ENCODE measurements at places on chromosomes 13 and 19.

- DNase-seq: no peak
Measured at GRCh38 chr13:93086329-93086728, 140.3 kb upstream of the GPC6 start.

- no peak for DNase-seq
Measured at GRCh38 chr13:83453300-83453699, 429.0 kb downstream of the SLITRK1 start.

GRCh38 chr13:37769545-37769944 lies 100.0 kb downstream of the TRPC4 start:
- no peak for DNase-seq

GRCh38 chr13:46032341-46032740 lies 20.2 kb downstream of the ZC3H13 start:
- no peak for DNase-seq

GRCh38 chr13:109787135-109787954 lies 962 bp upstream of the IRS2 start:
- peak; percentile 57 for DNase-seq

- no peak for DNase-seq
Measured at GRCh38 chr13:25727250-25727649, 324.6 kb downstream of the SHISA2 start.

DNA sequence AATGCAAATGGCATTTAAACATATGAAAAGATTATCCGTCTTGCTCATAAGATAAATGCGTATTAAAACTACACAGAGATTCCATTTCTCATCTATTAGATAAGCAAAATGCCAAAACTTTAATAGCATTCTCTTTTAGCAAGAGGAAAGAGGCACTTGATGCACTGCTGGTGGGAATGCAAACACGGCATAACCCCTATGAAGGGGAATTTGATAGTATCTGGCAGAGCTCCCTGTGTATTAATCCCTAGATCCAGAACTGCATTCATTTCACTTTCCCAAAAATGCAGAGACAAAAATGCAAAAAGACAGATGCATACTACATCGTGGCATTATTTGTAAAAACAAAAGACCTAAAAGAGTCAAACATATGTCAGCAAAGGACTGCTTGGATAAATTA lies 193.6 kb upstream of the STARD13 start:
- no peak for DNase-seq

DNA sequence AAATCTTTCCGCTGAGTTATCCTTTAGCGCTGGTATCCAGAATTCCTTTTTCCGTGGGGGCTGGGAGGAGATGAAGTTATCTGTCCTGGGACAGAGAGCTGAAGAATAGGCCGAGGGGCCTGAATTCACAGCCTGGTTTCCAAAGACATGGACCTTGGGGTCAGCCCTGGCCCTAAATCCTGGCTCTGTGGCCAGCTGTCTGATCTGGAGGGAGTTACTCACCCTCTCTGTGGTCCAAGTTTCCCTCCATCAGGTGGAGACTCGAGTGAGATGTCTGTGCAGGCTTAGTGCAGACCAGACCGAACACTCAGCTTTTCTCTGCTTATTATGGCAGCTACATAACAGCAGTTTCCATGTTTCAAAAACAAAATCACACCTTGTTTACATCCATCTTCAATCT lies 59.6 kb downstream of the CDADC1 start:
- no peak for DNase-seq

GRCh38 chr19:1241417-1242095 lies at the start of gene ATP5F1D:
ATP5F1D (plus strand) TSS chr19:1241751; CDS start chr19:1241851, 100 bp downstream.
- peak; percentile 51 for DNase-seq

- DNase-seq: no peak
Measured at GRCh38 chr13:49292742-49293486, 45.2 kb downstream of the CDADC1 start.

- DNase-seq: no peak
Measured at GRCh38 chr19:32828139-32828538, 41.4 kb downstream of the SLC7A9 start.

DNA sequence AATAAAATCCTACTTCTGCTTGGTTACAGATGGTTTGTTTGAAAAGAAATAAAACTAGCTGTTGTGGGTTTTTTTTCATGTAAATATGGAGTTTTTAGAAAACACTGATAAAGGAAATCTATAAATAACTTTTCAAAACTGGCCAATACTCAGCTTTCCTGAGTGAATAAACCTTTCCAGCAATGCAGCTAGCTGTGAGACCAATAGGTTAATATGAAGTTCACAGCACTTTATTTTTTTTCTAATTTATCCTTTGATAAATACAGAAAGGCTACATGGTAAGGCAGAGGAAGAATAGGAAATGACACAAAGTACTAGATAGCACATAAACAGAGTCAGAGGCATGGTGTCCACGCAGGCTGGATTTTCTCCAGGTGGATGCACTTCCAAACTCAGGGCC lies 154.0 kb downstream of the COG6 start:
- no peak for DNase-seq

- DNase-seq: peak; percentile 21
Measured at GRCh38 chr19:46014941-46015686, 7.7 kb downstream of the PGLYRP1 start.

DNA sequence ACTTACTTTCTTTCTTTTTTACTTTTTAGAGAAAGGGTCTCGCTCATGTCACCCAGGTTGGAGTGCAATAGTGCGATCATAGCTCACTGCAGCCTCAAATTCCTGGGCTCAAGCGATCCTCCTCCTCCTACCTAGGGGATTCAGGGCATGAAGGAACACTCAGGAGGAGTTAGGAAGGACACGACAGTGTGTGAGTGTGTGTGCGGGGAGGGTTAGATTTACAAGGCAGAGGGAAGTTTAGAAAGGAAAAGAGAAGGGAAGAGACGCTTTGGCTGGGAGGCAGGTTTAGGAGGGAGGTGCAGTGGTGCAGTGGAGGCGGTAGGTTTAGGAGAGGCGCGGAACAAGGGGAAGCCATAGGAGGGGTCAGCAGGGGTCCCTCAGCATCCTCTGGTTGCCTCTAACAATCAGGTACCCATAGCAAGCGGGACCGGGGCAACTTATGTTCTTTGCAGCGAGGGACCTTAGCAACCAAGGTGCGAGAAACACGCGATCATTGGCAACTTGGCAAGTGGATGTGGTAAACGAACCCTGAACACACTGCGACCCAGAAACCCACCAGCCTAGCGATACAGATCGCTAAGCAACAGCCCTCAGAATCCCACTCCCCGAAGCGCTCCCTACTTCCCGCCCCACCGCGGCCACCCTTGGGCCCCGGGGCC lies 501 bp downstream of the SIRT2 start:
- no peak for DNase-seq

- DNase-seq: no peak
Measured at GRCh38 chr13:73829416-73829815, 304.8 kb downstream of the KLF12 start.

GRCh38 chr13:48891586-48891985 lies 84.1 kb upstream of the FNDC3A start:
- no peak for DNase-seq

DNA sequence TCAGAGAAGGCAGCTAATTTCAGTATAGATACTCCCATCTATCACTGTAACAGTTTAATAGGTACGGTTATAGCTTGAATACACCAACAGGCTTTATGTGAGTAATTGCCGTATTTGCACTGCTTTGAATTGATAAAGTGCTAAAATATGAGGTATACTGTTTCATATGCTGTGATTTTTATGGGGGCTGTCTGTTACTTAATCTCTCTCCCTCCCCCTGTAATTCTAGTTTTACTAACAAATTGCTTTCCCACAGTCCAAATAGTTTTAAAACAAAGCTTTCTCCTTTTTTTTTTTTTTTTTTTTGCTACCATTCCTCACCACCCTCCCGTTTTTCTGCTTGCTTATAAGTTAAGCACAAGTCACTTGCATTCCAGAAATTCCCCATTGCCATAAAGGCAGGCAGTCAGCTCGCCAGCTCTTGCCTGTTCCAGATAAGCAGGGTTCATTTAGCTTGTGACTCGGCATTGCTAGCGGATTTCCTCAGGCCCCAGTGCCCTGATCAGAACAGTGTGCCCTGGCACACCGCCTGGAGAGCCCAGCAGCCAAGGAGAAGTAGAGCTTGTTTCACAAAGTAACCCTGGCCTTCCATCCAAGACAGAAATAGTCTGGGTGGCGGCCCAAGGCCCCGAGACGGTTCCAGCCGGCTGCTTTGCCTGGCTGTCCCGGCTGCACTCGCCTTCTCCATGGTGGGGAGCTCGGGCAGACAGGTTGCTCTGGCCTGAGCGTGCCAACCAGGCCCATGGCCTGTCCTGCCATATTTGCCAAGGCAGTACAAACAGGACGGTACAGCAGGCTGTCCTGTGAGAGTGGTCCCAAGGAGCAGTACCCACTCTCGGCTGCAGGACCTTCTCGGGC lies 43.5 kb upstream of the NPAS1 start:
- no peak for DNase-seq

GRCh38 chr13:44374348-44374712 lies 706 bp downstream of the SERP2 start:
- DNase-seq: no peak

- DNase-seq: no peak
Measured at GRCh38 chr19:4504297-4504701, 14.0 kb downstream of the PLIN4 start.

DNA sequence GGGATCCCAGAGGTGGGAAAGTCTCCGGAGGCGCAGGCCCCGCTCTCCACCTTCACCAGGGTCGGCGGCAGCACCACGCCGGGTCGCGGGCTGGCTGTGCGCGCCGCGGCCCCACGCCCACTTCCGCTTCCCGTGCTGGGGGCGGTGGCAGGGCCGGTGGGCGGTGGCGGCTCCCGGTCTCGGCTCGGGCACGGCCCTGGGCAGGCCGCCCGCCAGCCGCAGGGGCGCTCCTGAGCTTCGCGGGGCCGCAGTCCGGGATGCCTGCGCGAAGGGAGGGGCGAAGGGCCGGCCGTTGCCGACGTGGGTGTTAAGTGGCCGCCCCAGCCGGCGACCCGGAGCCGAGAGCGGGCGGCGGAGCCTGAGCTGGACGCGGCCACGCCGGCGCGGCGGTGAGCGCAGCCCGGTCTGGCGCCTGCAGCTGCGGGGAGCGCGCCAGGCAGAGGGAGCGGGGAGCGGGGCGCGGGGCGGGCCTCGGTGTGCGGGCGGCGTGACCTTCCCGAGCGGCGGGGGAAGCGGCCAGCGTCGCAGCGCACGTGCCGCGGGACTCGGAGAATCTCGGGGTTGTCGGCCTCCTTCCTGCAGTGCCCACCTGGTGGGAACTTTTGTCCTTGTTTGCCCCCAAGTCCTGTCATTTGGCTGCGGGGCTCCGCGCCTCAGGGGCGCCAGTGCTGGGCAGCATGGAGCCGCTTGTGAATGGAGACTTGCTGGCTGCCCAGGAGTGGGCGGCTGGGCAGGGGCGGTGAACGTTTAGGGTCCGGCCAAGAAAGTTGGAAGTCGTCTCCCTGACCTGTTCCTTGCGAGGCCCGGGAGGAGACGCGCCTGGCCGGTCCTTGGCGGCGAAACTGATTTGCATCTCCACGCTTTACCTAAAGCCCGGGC lies at the start of gene SLC25A15:
Gene SLC25A15 (plus strand): TSS at position 337 of the 879 bp plus-strand sequence. CDS start 3,616 bp downstream, outside the sequence.
- DNase-seq: no peak

DNA sequence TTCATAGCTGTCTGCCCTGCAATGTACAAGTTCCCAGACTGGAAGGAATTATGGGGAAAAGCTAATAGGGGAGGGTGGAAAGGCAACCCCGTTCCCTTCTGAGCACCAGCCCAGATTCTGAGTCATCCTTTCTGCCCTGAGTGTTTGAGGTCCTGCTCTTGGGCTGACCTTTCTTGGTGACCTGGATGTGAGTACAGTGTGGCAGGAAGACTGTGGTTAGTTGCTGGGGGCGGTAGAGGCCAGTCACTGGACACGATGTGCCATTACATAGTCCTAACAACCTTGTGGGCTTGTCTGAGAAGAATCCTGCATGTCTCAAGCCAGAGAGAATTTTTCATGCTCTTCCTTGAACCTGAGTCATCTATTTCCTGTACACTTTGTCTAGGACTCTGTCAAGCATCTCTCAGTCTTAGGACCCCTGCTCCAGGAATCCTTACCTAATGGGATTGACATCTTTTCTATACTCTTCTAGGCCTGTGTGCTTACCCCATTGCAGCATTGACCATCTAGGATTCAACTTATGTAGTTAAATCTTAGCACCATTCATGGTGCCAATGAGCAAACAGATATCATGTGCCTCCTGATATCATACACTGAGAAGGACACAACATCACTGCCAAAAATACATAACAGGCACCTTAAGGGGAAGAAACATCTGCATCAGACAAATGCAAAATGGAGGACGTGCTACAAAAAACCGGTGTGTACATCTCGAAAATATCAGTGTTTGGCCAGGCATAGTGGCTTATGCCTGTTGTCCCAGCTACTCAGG lies 8.1 kb upstream of the ANGPTL4 start:
- DNase-seq: no peak

DNA sequence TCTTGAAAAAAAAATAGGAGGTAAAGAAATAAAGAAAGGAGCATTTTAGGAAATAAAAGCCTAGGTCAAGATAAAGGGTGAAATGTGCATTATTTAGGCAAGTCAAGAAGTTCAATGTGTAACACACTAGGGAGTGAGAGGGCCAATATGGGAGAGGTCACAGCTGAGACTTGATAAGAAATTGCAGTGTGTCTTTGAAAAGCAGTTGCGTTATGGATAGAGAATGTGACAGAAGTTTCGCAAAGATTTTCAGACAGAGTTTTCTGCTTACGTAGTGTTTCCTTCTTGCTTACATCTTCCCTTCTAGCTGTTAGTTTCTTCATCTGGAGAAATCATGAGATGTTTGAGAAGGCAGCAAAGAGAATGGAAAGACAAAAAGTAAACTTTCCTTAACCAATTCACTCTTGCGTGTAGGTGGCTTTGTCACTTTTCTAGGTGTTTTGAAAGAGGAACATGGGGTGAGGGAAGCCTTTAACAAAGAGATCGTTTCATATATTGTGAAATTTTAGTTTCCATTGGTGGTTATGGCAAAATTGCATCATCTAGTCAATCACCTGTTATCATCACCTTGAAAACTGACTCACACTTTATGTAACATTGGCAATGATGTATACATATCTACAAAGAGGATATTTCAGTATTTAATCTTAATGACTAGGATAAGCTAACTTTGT lies 975.5 kb downstream of the OLFM4 start:
- DNase-seq: no peak

GRCh38 chr13:99811067-99811700 lies 160.4 kb downstream of the ZIC5 start:
- DNase-seq: no peak

DNA sequence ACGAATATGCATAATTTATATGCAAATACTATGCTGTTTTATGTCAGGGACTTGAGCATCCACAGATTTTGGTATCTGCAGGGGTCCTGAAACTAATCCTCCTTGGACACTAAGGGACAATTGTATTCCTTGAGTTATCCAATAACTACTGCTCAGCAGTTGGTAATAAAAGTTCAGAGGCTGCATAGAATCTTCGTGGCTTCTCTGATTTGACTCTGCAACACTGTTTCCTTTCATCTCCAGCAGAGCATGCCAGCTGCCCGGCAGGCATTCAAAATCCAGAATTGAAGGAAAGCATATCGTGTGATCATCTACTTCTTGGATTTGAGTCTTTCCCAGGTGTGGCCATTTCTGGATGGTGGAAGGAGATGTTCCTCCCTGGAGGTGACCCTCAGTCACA lies 64.5 kb upstream of the MRI1 start:
- no peak for DNase-seq
